Activated CD8-positive, alpha-beta T cell treated with anti-CD3 and anti-CD28 coated beads for 36 hours (primary cell): ENCODE measurements at places on chromosomes 3 and 15. TPM values are rescaled to one million over a fixed set of nuclear protein-coding genes. Genes with fewer than 3 reads are reported as not detected.

The RHOV gene
- total RNA-seq, result 0.40 TPM

GRCh38 chr15:52787123-52787503 lies 3.0 kb downstream of the ONECUT1 start:
- no peak overlapping the region for H3K4me3 ChIP-seq
- no peak for DNase-seq
- H3K36me3 ChIP-seq, result no peaks in the 10 kb centered on the region
- peaks cover 77% of the 10 kb centered on the region for H3K27me3 ChIP-seq
- no peak overlapping the region for H3K27ac ChIP-seq
- peaks cover 25% of the 10 kb centered on the region for H3K4me1 ChIP-seq

- no peak overlapping the region for H3K27ac ChIP-seq
- no peak for DNase-seq
- no peak overlapping the region for H3K4me3 ChIP-seq
- peaks cover 2% of the 10 kb centered on the region for H3K27me3 ChIP-seq
Measured at GRCh38 chr3:120218981-120219380, 66.0 kb downstream of the GPR156 start.

DNA sequence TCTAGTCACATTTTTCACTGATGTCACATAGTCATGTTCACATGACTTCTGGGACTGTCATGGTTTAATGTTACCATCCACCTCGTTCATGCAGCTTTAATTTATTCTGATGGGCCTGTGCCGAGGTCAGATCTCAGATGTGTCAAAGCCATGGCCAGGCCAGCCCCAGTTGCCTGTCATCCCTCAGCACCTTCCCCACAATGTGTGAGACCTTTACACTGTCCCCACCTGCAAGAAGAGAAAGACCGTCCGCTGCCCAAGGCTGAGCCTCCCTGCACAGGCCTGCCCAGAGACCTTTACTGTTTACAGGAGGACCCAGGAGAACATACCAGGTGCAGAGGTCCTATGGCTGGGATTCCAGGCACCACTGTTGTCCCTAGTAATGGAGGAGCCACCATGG lies 12.8 kb upstream of the KLF15 start:
- H3K27ac ChIP-seq, result no peak overlapping the region
- H3K36me3 ChIP-seq, result no peaks in the 10 kb centered on the region
- no peaks in the 10 kb centered on the region for H3K4me1 ChIP-seq
- H3K27me3 ChIP-seq, result peaks cover 1% of the 10 kb centered on the region

DNA sequence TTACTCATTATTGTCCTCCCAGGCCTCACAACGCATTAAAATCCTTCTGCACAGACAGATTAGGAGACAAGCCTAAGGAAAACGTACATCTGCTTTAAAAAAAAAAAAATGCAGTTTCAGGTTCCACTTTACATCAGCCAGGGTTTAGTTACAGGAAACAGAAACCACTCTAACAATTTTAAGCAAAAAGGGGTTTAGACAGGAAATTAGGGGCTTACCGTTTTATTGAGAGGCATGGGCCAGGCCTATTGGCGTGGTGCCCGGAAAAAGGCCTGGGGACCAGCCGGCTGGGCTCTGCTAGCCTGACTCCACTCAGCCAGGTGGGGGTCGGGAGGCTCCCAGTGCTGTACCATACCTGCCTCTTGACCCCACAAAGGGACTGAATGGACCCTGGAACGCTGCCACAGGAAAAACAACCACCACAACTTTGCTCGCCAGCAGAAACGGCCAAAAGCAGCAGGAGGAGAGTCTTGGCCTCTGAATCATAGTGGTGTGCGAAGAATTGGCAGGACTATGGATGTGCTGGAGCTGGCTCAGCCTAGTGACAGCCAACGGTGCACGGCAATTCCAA lies 124.3 kb downstream of the CHSY1 start:
- H3K27me3 ChIP-seq, result no peaks in the 10 kb centered on the region
- peaks cover 57% of the 10 kb centered on the region for H3K4me1 ChIP-seq
- peak overlapping the region; percentile 96 for H3K27ac ChIP-seq
- H3K4me3 ChIP-seq, result peak overlapping the region; percentile 53

The SCG3 gene
- total RNA-seq, result not detected

DNA sequence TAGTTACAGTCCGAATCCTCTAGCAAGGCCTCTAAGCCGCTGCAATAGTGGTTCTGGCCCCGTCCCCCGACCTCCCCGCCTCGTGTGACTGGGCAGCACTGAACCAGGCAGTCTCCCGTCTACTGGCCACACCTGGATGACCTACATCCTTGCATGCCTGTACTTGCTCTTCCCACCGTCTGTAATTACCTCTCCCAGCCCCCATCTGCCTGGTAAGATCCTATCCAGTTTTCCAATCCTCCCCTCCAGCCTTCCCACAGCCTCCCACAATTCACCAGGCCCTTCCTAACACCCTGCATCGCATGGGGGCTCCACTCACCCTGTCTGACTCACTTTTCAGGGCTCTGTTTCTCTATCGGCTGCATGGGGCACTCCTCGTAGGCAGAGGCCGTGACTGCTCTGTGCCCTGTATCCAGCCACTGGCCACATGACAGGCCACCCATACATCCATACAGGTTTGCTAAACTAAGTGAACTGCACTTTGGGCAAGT lies 32.8 kb downstream of the XXYLT1 start:
- H3K4me3 ChIP-seq, result no peak overlapping the region
- peak overlapping the region; percentile 63 for H3K27ac ChIP-seq
- H3K27me3 ChIP-seq, result no peaks in the 10 kb centered on the region
- peaks cover 10% of the 10 kb centered on the region for H3K4me1 ChIP-seq

GRCh38 chr3:52890735-52891134 lies 6.6 kb downstream of the STIMATE start:
- H3K27ac ChIP-seq, result peak overlapping the region; percentile 93
- H3K36me3 ChIP-seq, result peaks cover 10% of the 10 kb centered on the region
- peaks cover 60% of the 10 kb centered on the region for H3K4me1 ChIP-seq
- H3K27me3 ChIP-seq, result no peaks in the 10 kb centered on the region

DNA sequence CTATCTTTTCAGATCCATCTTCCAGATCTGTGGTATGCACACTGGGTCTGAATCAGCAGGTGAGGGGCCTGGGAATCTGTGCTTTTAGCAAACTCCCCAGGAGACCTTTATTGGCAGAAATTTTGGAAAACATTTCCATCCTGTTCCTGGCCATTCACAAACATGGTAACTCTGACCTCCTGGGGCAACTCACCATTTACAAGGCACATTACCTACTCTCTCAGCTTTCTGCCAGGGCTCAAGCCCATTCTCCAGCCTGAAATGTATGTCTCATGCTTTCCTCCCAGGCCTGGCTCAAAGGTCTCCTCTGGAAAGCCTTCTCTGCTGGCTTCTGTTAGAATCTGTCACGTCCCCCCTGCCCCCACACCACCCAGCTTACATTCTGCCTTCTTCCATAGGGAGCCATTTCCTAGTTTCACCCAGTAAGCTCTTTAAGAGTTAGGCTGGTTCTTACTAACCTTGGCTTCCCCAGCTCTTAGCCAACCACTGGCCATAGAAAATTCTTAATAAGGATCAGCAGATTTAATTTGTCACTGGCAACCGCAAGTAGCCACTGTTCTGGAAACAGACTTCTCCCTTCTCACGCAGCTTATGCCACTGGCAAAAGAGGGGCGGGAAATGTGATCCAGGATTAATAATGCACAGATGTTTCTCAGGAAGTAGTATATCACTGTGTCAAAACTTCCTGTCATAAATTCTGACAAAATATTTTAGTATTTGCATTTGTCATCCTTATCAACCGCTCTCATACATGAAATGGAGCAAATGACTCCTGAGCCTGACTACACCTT lies 55.0 kb downstream of the RORA start:
- H3K27me3 ChIP-seq, result peaks cover 23% of the 10 kb centered on the region
- H3K27ac ChIP-seq, result no peak overlapping the region
- no peak for DNase-seq

GRCh38 chr3:174097686-174098085 lies 700.1 kb downstream of the NLGN1 start:
- no peak for DNase-seq
- H3K36me3 ChIP-seq, result no peaks in the 10 kb centered on the region
- H3K27ac ChIP-seq, result no peak overlapping the region
- H3K4me1 ChIP-seq, result no peaks in the 10 kb centered on the region
- no peak overlapping the region for H3K4me3 ChIP-seq
- no peaks in the 10 kb centered on the region for H3K27me3 ChIP-seq

The SAMMSON gene
- total RNA-seq, result not detected

DNA sequence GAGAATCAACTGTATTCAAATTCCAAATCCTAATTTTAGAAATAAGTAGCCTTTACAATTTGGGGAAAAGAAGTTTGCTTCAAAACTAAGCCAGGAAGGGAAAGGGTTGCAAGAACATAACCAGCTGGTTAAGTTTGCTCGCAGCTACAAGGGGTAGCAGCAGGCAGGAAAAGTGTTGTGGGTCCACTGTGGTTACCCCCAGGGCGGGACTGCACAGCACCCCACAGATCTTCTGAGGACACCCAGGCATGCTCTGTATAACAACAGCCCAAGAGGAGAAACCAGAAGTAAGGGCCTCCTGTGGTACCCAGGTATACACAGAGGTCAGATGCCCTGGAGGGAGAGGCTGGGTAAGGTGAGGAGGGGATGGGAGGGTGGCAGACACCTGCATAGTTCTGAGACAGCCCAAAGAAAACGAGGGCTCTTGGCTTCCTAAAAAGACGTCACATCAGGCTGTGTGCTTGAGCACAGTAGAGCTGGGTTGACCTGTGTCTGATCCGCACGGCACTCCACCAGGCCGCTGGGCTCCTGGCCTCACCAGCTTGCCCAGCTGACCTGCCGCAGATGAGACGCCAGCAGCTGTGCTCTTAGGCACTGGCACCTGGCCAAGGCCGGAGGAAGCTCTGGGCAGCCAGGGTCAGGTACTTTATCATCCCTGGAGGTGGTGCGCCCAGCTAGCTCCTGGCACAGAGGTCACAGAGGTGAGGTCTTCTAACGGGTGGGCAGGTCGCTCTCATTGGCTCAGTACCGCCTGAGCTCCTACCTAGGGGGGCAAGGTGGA lies 81.8 kb upstream of the SNRPA1 start:
- no peak for DNase-seq
- peaks cover 9% of the 10 kb centered on the region for H3K4me1 ChIP-seq
- peak overlapping the region; percentile 46 for H3K27ac ChIP-seq
- H3K27me3 ChIP-seq, result peaks cover 3% of the 10 kb centered on the region

- H3K27ac ChIP-seq, result no peak overlapping the region
Measured at GRCh38 chr3:130811557-130811956, 64.9 kb upstream of the PIK3R4 start.

The CHRNA3 gene
- total RNA-seq, result not detected

DNA sequence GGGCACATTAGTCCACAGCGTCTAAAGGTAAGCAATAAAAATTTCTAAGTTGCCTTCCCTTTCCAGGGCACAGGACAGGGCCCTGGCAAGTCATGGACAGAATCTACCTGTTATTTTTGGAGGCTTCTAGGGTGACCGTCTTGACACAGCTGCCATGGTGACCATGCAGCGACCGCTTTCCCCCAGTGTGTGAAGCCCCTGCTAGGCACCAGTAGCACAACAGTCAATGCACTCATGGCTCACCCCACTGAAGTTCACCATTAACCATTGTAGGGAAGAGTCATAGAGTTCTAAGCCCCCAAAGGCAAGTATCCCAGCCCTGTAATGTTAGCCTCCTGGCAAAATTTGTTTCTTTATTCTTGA lies 43.8 kb upstream of the SLCO2A1 start:
- no peaks in the 10 kb centered on the region for H3K4me1 ChIP-seq
- no peak overlapping the region for H3K27ac ChIP-seq
- no peaks in the 10 kb centered on the region for H3K36me3 ChIP-seq
- H3K27me3 ChIP-seq, result no peaks in the 10 kb centered on the region
- H3K4me3 ChIP-seq, result no peak overlapping the region
- DNase-seq, result no peak

DNA sequence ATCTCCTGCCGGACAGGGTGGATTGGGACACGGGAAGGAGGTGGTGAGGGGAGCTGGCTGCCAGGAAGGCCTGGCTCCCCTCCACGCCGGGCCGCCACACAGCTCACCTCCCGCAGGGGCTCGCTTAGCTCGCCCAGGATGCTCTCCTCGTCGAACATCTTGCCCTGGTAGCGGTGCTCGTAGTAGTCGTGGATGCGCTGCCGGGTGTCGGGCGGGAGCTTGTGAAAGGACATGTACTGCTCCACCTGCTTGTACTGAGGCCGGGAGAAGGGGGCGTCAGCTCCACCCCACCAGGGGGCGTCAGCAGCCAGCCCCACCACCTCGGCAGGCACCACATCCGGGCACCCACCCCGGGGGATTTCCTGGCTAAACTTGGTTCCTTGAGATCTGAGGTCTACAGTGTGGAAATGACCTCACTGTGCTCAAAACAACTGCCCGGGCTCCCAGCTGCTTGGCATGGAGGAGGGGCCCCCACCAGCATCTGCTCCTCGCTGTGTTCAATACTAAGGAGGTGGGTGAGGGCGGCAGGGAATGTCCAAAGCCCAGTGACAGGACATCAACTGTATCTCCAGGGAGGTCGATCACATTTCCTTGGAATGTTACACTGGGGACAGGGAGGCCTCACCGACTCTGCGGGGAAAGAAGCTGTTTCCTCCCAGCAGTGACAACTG lies 43.4 kb downstream of the HCN4 start:
- H3K4me3 ChIP-seq, result no peak overlapping the region
- no peak overlapping the region for H3K27ac ChIP-seq
- peak; percentile 54 for DNase-seq
- H3K36me3 ChIP-seq, result no peaks in the 10 kb centered on the region
- H3K27me3 ChIP-seq, result peaks cover 11% of the 10 kb centered on the region

GRCh38 chr15:68627476-68627875 lies 48.7 kb downstream of the CORO2B start:
- no peak overlapping the region for H3K4me3 ChIP-seq
- peaks cover 9% of the 10 kb centered on the region for H3K27me3 ChIP-seq
- no peaks in the 10 kb centered on the region for H3K36me3 ChIP-seq
- H3K27ac ChIP-seq, result no peak overlapping the region
- H3K4me1 ChIP-seq, result no peaks in the 10 kb centered on the region

DNA sequence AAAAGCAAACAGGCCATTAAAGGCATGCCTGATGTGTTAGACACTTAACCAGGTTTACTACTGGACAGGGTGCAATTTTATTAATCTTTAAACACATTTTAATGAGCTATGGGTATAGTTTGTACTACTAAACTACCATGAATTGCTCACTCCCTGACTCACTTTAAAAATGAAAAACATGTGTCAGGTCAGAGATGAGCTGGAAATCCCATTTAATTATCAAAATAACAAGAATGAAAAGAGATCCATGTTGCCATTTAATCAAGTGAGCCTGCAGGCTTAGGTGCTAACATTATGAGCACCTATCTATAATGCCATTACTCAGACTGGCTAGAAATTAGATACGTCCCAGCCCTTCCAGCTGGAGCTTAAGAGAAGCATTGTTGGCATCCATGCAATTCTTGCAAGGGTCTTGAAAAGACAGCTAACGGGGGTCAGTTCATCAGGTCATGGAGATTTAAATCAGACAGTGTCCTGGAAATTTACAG lies 224.4 kb downstream of the THRB start:
- H3K27me3 ChIP-seq, result peaks cover 6% of the 10 kb centered on the region
- H3K36me3 ChIP-seq, result no peaks in the 10 kb centered on the region

The CACNA1D gene
- not detected for total RNA-seq

DNA sequence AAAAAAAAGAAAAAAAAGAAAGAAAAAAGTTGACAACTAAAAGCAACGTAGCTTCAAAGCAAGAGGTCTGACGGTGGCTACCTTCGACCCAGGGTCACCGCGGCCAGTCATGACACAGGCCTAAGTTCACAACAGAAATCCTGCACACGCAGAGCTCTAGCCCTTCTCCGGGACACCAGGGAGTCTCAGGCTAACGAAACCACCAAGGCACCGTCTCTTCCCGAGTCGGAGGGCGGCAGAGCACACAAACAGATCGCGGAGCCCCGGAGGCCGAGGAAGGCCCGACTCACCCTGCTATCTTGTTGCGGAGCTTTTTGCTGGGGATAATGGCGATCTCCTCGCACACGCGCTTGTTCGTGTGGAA lies 584 bp downstream of the RPS17 start:
- H3K4me1 ChIP-seq, result peaks cover 38% of the 10 kb centered on the region
- peak overlapping the region; percentile 94 for H3K4me3 ChIP-seq
- no peak for DNase-seq
- H3K27ac ChIP-seq, result peak overlapping the region; percentile 95
- H3K36me3 ChIP-seq, result peaks cover 60% of the 10 kb centered on the region
